ENCODE measurements at places on chromosomes 6 and 20. TPM values are rescaled to one million over a fixed set of nuclear protein-coding genes. Genes with fewer than 3 reads are reported as not detected.

DNA sequence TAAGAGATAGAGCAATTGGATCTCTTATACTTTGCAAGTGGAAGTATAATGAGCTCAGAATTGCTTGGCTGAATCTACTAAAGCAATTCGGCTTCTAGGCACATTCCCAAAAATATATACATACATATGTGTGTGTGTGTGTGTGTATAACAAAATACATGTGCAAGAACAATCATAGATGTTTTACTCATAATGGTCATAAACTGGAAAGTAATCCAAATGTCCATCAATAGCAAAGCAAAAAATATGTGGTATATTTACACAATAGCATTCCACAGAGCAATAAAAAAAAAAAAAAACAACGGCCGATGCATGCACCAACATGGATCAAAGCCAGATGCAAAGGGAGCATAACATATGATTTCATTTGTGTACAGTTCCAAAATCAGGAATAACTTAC, 707.9 kb downstream of the RFPL4B start:
- no peak for DNase-seq

DNA sequence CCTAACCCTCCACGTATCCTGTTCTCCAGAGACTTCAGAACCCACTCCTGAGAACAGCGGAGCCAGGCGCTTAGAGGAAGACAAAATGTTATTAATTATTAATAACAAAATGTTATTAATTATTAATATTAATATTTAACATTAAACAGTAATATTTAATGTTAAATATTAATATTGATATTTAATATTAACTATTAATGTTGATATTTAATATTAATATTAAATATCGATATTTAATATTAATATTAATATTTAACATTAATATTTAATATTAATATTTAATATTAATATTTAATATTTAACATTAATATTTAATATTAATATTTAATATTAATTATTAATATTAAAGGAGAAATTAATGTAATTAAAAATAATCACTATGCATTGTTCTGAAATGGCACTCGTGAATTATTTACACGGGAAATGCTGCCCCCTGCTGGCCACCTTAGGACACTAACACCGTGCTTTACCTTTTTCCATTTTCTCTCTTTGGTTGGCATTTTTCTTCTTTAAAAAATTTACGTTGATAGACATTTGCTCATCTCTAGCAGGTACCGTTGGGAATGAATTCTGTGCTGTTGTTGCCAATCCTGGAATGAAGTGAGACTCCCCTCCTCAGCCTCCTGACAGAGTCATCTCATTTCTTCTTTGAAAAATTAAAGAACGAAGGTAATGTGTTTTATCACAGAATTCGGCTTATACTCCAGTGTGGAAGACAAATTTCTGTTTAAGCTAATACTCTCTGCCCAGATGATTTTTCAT, 7.5 kb upstream of the GGTLC1 start:
- peak; percentile 54 for DNase-seq

- no peak for DNase-seq
These were observed 86.8 kb downstream of the ARHGAP18 start for GRCh38 chr6:129623008-129623732.

- DNase-seq: no peak
These were observed 9.4 kb upstream of the NCOA7 start for GRCh38 chr6:125781314-125781868.

DNA sequence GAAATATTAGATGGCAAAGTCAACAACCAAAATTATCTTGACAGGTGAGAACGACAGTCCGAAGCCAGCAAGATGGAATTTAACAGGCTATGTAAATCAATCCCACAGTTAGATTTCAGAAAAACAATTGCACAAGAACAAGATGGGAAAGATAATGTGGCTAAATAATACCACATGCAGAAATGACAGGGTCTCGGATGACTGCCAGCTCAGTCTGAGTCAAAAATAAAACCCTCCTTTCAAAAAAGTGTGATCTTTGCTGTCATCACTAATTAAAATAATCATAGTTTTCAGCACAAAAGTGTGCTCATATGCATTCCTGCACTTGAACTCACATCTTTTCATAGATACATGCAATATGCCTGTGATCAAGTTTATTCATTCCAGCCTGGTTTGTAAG, 25.9 kb downstream of the FOXQ1 start:
- no peak for DNase-seq

- peak; percentile 66 for DNase-seq
These were observed 4.2 kb upstream of the TBX18 start for GRCh38 chr6:84768442-84769174.

DNA sequence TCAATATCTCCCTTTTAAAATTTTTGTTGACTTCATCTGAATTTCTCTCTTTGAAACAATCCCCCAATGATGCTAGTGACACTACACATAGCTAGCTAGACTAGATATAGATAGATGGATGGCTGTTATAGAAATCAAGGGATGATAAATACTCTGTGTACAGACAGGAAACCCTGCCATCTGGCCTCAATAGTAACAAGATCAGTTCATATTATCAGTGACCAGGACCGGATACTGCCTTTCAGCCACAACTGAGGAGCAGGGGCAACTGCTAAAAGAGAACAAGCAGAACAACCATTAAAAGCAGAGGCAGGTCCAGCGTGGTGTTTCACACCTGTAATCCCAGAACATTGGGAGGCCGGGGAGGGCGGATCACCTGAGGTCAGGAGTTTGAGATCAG, 118.3 kb upstream of the FAM184A start:
- DNase-seq: no peak

GRCh38 chr6:1226277-1227099, 85.4 kb upstream of the FOXQ1 start:
- DNase-seq: no peak

DNA sequence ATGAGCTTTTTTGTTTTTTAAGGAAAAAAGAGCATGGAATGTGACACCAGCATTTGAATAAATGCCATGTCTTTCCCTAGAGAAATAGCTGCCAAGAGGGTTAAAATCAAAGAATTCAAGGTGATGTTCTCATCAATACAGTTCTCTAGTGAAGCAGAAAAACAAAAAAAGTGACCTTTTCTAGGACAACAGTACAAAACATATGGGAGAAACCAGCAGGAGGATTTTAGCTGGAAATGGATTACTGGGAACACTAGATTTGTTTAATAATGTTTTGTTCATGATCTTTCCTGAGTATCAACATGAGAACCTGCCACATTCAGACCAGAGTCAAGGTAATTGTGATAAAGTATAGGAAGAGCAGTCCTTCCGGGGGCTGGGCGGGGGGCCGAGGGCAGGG, 372.2 kb downstream of the LMBRD1 start:
- no peak for DNase-seq

DNA sequence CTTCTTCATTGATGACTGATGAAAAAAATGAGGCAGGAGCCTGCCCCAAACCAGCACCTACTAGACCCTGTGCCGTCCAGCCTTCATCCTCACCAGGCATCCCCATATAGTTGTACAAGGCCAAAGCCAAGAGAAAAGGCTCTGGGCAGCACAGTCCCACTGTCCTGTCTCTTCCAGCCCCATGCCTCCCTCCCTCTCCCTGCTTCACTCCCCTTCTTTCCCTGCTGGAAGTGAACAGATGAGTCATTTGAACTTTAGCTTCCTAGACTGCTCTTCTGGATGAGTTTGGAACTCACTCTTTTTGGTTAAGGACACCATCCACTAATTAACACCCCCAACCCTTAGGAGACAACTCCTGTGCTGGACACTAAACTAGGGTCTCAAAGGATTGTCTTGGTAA, 235.2 kb downstream of the LRFN2 start:
- DNase-seq: no peak

GRCh38 chr20:45465491-45466266, 3.9 kb upstream of the WFDC2 start:
- no peak for DNase-seq

GRCh38 chr6:56638760-56639159, 3.9 kb downstream of the DST start:
- DNase-seq: no peak

Gene SH3BGRL2
- total RNA-seq: 8.7 TPM

Gene MCHR2
- total RNA-seq: not detected

Gene TMEM63B
- total RNA-seq: 43.6 TPM

Gene TP53TG5
- total RNA-seq: 1.5 TPM

Gene GCLC
- total RNA-seq: 29.9 TPM

Gene DYNLT2
- 1.2 TPM for total RNA-seq

Gene FOXF2
- not detected for total RNA-seq
